ENCODE measurements at places on chromosomes 11 and 22. TPM values are rescaled to one million over a fixed set of nuclear protein-coding genes. Genes with fewer than 3 reads are reported as not detected.

DUSP8 gene
- total RNA-seq, result 36.9 TPM

GRCh38 chr11:76604081-76604625 is 66.4 kb downstream of the LRRC32 start:
- peak; percentile 72 for DNase-seq

LIMK2 gene
- total RNA-seq, result 13.1 TPM

DNA sequence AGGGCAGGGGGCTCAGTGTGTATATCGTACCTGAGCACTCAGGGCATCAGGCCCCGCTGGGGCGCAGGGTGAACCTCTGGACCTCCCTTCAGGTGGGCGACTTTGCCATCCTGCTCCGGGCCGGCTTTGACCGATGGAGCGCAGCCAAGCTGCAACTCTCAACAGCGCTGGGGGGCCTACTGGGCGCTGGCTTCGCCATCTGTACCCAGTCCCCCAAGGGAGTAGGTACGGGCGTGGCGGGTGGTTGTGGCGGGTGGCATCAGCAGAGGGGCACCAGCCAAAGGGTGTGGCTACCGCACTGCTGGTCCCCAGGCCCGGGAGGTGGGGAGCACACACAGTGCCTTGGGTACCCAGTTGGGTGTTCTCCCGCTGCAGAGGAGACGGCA is 6.3 kb downstream of the SLC39A13 start:
- no peak for DNase-seq

- DNase-seq, result no peak
Measured at GRCh38 chr11:5204787-5205186, 4.3 kb upstream of the OR51V1 start.

GRCh38 chr11:1750481-1750839 is at the start of gene IFITM10:
TSS of gene IFITM10 (minus strand) at chr11:1750595. CDS start at chr11:1750442, 153 bp downstream.
- DNase-seq, result no peak

- no peak for DNase-seq
Measured at GRCh38 chr11:94883878-94884277, 89.5 kb downstream of the CWC15 start.

CDC42EP1 gene
- total RNA-seq, result 18.8 TPM

GRCh38 chr22:48849219-48849912 is 978.3 kb downstream of the BRD1 start:
- DNase-seq, result no peak

PLAAT4 gene
- total RNA-seq, result 6.9 TPM

DNA sequence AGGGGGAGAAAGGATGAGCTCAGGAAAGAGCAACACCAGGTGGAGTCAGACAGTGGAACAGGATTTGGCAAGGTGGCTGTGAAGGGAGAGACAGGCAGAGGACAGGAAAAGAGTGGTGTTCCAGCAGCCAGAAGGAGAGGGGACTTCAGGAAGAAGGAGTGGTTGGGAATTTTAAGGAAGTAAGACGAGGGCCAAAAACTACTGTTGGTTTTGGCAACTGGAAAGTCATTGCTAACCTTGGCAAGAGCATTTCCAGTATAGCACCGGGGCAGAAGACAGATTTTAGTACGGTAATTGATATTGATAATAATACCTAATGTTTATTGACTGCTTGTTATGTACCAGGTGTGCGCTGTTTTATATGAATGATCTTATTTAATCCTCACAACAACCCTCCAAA is 15.4 kb upstream of the DDX6 start:
- DNase-seq, result no peak

DNA sequence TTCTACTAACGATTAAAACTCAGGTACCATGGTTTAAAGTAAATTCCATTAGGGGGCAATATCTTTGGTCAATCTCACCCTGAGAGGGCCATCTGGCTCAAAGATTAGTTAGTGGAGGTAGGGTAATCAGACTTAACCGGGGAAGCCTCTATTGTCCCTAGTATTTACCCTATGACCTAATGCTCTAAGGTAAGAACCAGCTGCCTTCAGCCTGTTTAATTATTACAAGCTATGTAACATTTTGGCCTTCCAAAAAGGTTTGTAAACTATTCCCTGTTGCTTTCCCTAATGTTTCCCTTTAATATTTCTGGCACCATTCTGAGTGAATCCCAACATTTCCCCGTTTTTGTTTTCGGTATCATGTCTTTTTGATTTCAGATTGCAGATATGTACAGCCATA is 15.1 kb upstream of the GLYATL1 start:
- DNase-seq, result no peak

Measured in cardiac septum (tissue), 1 donor.